ENCODE measurements at places on chromosomes 6 and 20.

GRCh38 chr6:136085370-136086115, 164.6 kb downstream of the MTFR2 start:
- no peak for DNase-seq

DNA sequence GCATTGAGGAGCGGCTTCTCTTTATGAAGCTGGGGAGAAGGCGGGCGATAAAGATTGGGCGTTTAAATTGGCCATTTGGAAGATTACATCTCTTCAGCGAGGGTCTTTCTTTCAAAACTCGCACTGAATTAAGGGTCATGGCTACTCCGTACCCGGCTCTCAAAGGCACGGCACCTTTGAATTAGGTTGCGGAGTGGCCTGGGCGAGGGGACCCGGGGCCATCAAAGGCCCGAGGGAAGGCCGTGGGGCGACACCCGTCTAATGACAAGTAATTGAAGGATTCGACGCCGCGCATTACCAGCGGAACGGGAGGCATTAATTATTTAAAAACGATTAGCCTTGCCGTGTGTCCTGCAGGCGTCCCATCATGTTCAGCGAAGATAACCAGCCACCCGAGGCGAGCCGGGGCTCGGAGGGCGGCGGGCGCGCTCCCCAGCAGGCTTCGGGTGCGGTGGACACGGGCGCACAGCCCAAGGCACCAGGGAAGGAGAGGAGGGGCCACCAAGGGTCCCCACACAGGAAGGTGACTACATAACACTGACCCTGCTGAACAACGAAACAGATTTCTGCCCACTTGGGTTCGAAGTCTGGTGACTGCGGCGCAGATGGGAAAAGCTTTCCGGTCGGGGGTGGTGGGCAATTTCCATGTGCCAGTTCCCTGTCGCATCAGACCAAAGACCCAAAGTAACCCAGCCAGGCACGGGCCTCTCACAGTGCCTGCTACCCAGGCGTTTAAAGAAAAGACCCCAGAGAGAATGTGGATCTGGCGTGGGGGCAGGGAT, 7.4 kb downstream of the FOXA2 start:
- DNase-seq: no peak

GRCh38 chr6:105596284-105596755, 193.4 kb upstream of the PREP start:
- no peak for DNase-seq

GRCh38 chr20:23152308-23152892, 66.3 kb upstream of the CD93 start:
- no peak for DNase-seq

- DNase-seq: no peak
Observed at GRCh38 chr6:63813566-63814120, 178.0 kb downstream of the PHF3 start.

DNA sequence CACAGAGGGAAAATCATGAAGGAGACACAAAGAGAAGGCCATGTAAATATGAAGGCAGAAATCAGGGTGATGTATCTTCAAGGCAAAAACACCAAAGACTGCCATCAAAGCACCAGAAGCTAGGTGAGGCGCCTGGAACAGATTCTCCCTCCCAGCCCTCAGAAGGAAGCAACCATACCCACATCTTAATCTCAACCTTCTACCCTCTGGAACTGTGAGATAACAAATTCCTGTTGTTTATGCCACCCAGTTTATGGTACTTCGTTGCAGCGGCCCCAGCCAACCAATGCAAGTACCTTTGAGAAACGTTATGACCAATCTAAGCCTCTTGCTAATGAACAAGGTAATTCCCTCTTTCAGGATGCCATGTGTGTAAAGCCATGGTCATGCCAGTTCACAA, 66.2 kb upstream of the STXBP5 start:
- DNase-seq: no peak

GRCh38 chr6:41895300-41896233, at the start of gene USP49:
USP49 (minus strand) TSS chr6:41895375; CDS start chr6:41806983, 88,392 bp downstream.
- DNase-seq: peak; percentile 34

- DNase-seq: no peak
Observed at GRCh38 chr6:170025935-170026750, 264.7 kb downstream of the DLL1 start.

DNA sequence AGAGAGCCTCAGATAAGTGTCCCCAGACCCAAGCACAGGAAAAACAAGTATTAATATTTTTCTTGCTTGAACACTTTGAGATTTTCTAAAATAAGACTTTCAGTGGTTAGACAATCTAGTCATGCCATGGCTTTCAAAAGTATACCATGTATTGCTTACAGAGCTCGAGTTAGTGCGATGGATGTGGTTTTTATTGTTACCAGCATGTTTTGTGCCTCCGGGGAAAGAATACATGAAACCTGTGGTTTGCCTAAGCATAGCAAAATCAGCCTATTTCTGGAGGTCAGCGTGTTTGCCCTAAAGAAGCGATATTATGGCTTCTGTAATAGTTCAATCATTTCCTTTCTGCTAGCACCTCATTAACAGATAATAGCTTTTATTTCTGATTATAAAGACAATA, 21.6 kb downstream of the RIN2 start:
- DNase-seq: no peak

DNA sequence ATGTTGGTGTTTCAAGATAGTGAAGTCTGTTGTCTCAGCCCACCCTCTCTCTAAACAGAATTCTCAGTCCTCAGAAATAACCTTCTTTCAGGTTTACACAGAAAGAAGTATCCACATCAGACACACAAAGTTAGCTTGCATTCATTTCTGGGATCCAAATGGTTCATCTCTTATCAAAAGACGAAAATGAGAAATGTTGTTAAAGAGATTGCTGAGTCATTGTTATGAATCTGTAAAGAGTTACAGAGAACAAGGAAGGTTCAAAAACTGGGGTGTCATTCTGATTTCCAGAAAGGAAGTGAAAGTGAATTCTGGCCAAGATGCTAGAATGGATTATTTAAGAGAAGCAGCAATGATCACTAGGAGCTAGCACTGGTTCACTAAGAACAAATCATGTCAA, 90.5 kb upstream of the ATXN1 start:
- DNase-seq: no peak

- no peak for DNase-seq
Observed at GRCh38 chr6:98782772-98783171, 51.6 kb upstream of the POU3F2 start.

DNA sequence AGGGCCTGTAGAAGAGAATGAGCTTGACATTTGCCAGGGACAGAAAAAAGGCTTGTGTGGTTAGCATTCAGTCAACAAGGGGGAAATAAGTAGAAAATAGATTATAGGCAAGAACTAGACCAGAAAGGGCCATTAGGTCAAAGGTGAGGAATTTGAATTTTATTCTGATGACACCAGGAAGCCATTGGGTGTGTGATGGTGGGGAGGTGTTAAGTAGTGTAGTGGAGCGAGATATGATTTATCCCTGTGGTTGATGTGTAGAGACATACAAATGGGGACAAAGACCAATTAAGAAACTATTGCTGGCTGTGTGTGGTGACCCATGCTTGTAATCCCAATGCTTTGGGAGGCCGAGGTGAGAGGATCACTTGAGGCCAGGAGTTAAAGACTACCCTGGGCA, 11.0 kb downstream of the DSTN start:
- no peak for DNase-seq

DNA sequence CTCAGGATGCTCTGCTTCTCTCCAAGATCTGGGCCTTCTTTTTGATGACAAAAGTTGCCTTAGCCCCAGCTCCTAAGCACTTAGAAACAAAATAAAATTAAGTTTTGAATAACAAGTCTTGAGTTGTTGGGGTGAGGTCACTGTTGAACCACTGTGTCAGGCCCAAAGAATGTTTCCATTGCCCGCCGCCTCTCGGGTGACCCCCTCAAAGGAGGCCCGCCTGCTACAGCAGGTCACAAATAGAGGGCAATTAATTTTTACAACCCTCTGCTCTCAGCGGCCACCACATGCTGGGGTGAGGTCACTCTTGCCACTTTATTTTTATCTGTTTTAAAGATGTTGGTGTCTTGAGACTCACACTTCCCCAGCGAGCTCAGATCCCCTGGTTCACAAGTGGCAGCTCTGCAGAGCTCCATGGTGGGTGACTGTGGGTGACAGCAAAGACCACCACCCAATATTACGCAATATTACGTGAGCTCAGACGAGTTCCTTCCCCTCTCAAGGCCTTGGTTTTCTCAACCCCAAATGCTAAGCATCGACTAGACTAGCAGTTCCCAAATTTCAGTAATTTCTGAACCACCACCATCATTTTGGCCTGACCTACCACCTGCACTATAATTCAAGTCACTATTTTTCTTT, 247.7 kb upstream of the PMEPA1 start:
- DNase-seq: no peak

DNA sequence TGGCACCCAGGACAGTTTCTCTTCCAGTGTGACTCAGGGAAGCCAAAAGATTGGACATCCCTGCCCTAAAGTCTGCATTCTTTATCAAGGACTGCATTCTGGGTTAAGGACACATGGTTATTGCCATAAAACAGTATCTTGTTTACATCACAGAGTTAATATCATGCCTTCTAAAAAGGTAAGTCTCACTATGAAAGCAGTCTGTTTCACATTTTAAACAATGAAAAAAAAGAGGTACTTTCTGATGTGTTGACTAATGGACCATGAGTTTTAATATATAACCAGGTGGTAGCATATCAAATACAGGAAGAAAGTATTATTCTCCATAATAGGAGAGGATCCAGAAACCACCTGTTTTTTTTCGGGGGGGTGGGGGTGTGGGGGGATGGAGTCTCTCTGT, 93.7 kb downstream of the TIAM2 start:
- DNase-seq: no peak

- no peak for DNase-seq
Observed at GRCh38 chr6:2938004-2938631, 33.2 kb downstream of the SERPINB6 start.

GRCh38 chr6:155399062-155399744, 56.4 kb downstream of the NOX3 start:
- DNase-seq: no peak

DNA sequence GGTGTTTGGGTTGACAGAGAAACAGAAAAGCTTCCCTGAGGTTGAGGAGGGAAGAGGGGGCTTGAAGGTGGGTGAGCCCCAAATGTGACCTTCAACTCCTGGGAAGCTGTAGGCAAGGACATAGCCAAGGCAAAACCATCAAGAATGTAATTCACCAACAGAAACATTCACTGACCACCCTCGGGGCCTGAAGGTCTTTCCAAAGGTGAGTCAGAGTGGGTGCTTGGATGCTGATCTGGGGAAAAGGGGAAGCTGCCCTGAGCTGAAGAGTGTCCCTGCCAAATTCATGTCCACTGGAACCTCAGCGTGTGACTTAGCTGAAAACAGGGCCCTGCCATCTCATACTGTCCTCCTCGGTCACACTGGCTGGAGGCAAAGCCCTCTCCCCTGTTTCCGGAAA, 234.2 kb upstream of the SULF2 start:
- no peak for DNase-seq

- DNase-seq: no peak
Observed at GRCh38 chr6:79544299-79544927, 7.2 kb upstream of the LCA5 start.

- no peak for DNase-seq
Observed at GRCh38 chr6:22021966-22022365, 274.9 kb downstream of the PRL start.

GRCh38 chr6:124119596-124119995, 315.9 kb downstream of the NKAIN2 start:
- peak; percentile 35 for DNase-seq

DNA sequence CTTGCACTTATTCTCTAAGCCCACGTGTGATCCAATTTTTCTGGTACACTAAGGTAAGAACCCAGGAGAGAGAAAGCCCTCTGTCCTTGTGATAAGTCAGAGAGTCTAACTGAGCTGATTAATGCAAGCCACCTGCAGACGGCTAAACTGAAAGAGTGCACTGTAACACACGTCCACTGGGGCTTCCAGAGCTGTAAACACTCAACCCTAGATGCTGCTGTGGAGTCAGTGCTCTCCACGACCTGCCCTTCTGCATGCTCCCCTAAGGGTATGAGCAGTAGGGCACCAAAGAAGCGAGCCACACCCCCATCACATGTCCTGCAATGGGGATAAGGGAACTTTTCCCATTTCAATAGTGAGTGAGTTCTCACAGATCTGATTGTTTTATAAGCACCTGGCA, 55.7 kb downstream of the TXLNB start:
- no peak for DNase-seq

- no peak for DNase-seq
Observed at GRCh38 chr6:26415791-26416190, 13.7 kb downstream of the BTN3A1 start.

GRCh38 chr6:18488004-18488403, 100.9 kb downstream of the RNF144B start:
- no peak for DNase-seq

DNA sequence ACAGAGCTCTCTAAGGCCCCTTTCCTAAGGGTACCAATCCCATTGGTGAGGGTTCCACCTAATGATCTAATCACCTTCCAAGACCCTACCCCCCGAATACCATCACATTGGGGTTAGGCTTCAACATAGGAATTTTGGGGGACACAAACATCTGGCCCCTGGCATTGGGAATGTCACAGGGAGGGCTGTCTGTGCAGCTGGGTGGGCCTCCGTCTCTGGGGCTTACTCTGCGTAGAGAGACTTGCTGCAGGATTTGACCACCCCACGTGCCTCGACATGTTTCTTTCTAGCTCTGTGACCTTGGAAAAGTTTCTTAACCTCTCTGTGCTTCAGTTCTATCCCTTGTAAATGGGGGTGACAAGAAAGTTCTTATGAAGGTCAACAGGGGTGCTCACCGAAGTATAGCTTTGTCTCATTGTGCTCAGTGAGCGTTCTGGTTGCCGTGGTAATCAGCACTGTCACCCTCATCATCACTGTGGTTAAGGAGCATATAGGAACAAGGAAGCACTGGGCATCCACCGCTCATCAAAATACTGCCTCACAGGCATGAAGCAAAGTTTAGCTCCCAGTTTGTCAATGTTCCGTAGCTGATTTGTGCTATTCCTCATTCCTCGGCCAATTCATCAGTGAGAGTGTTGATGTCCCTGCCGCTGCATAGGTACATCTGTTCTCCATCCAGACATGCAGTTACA, 152.8 kb downstream of the SYCP2 start:
- DNase-seq: no peak

- DNase-seq: no peak
Observed at GRCh38 chr20:63417738-63418120, 54.7 kb downstream of the KCNQ2 start.

GRCh38 chr20:51886341-51886740, 84.0 kb upstream of the SALL4 start:
- no peak for DNase-seq

GRCh38 chr6:13384966-13385365, 56.6 kb upstream of the TBC1D7 start:
- DNase-seq: no peak

- DNase-seq: no peak
Observed at GRCh38 chr6:75492386-75493153, 1.0 kb downstream of the FILIP1 start.

- peak; percentile 7 for DNase-seq
Observed at GRCh38 chr6:112149236-112149635, 61.8 kb downstream of the FAM229B start.

GRCh38 chr20:51541189-51542032, 1.1 kb downstream of the NFATC2 start:
- peak; percentile 11 for DNase-seq
